Ureter (tissue), 1 donor: ENCODE measurements at places on chromosomes 11 and 22.

- peak; percentile 60 for DNase-seq
Observed at GRCh38 chr11:76629116-76629852, 41.3 kb downstream of the LRRC32 start.

GRCh38 chr11:128667873-128668272 is 26.0 kb upstream of the FLI1 start:
- DNase-seq, result no peak

GRCh38 chr11:78156127-78156844 is 16.9 kb upstream of the ALG8 start:
- DNase-seq, result no peak

DNA sequence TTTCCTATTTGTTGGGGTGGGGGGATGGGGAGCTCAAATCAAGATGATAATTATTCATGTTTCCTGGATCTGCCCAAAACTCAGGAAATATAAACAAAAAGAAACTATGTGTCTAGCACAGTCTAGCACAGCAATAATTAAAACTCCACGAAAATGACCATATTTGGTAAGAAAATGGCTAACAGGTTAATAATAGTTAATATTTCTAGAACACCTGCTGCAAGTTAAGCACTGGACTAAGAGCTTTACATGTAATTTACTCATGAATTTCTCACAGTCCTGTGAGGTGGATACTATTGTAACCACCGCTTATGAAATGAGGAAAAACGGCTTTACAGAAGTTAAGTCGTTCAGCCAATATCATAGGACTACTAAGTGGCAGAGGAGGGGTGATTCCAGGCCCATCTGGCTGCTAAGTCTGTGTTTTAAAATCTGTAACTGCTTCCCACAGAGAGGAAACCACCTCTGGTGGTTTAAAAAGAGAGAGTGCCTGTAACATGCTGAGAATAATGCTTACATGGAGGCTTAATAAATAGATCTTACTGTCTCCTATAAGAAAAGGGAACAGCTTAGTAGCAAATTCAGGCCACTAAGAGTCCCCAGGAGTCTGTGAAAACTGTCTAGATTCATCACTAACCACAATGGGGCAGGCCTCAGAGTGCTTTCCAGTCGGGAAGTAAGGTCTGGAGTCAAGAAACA is 11.0 kb upstream of the AMOTL1 start:
- no peak for DNase-seq

- peak; percentile 57 for DNase-seq
Observed at GRCh38 chr11:71139516-71140205, 112.7 kb downstream of the SHANK2 start.

DNA sequence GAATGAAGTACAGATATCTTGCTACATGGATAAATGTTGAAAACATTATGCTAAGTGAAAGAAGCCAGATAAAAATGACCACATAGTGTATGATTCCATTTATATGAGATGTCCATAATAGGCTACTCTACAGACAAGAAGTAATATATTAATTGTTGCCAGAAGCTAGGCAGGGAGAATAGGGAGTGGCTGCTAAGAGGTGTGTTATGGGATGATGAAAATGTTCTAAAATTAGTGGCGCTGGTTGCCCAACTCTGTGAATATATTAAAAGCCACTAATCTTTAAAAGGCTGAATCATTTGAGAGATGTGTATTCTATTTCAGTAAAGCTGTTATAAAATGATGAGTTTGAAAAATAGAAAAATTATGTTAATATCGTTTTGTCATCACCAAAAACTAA is 144.4 kb downstream of the NCAM1 start:
- DNase-seq, result no peak

- no peak for DNase-seq
Observed at GRCh38 chr11:44524751-44525201, 40.7 kb upstream of the CD82 start.

DNA sequence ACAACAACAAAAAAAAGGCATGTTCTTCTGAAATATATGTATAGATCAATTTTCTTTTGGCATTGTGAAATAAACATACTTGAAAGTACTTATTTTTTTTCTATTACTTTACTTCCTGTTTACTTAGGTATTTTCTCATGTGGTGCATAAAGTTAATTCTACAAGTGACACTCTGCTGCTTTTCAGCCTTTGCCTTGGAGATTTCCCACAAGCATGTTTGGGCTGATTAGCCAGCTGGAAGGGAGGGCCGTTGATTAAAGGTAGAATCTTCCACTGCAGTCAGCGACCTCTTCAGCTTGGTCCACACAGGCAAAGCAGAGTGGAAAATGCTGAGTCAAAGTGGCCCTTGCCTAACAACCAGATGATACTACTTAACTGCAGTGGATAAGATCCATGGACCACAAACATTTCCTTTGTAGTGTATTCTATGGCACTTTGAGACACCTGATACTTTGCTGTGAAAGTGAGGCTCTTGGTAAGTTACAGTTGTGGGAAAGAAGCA is 176.0 kb downstream of the ARHGAP42 start:
- DNase-seq, result no peak

- DNase-seq, result no peak
Observed at GRCh38 chr11:1039481-1040427, 3.2 kb upstream of the MUC6 start.

- DNase-seq, result peak; percentile 78
Observed at GRCh38 chr11:66316849-66317251, at the start of gene CD248. Gene CD248 (minus strand): TSS chr11:66317044. CDS start chr11:66317027, 17 bp downstream.

DNA sequence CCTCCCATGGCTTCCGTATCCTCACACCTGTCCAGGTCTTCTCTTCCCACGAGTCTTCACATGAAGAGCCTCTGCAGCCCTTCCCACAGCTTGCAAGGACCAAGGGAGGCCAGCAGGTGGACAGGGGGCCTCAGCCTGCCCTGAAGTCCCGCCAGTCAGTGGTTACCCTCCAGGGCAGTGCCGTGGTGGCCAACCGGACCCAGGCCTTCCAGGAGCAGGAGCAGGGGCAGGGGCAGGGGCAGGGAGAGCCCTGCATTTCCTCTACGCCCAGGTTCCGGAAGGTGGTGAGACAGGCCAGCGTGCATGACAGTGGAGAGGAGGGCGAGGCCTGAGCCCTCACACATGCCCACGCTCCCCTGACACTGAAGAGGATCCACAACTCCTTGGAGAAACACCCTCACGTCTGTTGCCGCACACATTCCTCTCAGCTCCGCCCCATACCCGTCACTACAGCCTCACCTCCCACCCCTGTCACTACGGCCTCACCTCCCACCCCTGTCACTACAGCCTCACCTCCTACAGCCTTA is 8.3 kb downstream of the SSH3 start:
- DNase-seq, result no peak
